Stimulated activated CD4-positive, alpha-beta T cell treated with anti-CD3 and anti-CD28 coated beads, Interleukin-15, amount 100 ng/mL, for 1 hour (primary cell): ENCODE measurements at places on chromosomes 3 and 15.

DNA sequence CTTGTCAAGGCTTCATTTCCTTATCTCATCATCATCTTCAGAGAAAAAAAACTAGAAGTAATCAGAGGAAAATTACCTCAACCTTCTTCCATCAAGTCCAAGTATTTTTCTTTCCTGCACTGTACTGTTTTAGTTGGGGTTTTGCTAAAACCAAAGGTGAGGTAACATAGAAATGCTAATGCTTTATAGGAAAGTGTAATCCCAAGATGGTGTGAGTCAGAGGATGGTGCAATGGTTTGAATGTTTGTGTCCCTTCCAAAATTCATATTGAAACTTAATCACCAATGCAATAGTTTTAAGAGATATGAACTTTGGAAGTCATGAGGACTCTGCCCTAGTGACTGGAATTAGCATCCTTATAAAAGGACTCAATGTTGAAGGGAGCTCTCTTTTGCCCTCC, 79.5 kb downstream of the KBTBD8 start:
- DNase-seq, result no peak

GRCh38 chr3:40191850-40192448, 117.6 kb upstream of the EIF1B start:
- DNase-seq, result no peak

DNA sequence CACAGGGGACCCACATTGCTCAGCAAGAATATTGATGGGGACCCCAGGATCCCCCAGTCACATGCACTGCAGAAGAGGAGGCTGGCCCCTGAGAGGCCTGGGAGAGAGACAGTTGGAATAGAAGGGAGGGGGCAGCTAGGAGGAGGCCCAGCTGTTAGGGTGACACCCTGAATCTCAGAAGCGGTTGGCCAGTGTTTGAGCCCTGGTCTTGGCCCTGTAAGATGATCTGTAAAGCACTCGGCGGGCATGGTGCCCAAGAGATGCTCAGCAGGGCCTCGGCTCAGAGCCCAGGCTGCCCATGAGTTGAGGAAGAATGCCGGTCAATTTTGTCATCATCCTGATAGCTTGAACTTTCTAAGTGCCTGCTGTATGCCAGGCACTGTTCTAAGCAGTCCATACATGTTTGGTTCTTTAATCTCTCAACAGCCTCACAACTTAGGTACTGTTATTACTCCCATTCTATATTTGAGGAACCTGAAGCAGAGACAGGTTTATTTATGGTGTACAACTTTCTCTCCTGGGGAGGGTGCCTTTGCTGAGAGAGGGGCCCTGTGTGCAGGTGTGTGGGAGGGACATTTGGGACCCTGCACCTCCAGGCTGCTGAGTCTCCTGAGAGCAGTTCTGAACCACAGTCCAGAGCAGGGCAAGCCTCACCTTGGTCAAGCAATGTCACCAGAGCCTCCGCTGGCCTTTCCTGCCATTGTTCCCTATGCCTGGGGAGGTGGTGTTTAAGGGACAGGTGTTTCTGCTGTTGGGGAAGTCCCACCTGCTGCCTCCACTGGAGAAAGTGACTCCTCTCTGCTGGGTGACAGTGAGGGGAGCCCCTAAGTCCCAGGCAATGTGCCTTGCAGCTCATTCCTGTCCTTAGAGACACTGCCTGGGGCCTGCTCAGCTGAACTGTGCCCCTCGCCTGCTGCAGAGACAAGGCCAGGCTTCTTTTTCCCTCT, 26.0 kb downstream of the SLC6A6 start:
- peak; percentile 12 for DNase-seq

- no peak for DNase-seq
Observed at GRCh38 chr3:139674571-139675260, 3.1 kb downstream of the NMNAT3 start.

- no peak for DNase-seq
Observed at GRCh38 chr15:94704421-94704820, 473.1 kb downstream of the MCTP2 start.

DNA sequence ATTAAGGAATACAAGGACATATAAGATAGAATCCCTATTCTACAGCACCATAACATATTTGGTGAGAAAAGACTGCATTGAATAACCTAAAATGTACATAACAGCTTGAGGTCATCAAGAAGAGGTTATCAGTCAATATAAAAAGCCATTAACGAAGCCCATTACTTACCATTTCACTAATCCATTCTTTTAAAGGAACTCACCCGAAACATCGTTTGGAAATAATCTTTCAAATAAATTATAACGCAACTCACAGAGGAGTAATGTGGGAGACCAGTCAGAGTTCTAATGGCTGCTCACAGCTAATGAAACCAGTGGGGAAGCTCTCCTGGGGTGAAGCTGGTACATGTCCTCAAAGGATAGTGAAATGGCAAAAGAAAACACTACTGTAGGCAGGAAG, 188.4 kb downstream of the TBC1D5 start:
- no peak for DNase-seq

DNA sequence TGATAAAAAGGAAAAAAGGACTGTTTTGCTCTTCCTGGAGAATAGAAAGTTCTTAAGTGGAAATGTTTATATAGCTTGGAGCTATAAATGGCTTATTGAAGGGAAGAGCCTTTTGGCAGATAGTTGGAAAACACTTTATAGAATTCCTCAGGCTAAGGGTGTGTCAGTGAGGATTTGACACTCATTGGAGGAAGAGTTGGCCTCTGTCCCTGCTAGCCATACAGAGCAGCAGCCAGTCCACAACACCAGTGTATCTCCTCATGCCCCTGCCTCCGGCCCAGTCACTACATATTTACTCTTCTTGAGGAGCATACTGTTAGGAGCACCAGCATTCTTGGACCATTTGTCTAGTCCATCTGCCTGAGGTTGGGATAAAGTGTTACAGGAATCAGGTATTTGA, 36.2 kb downstream of the KLHL18 start:
- DNase-seq, result no peak
